ENCODE measurements at places on chromosomes 11 and 22.
A peak's percentile ranks its signal among the peaks of the same experiment; 100 is the strongest.

GRCh38 chr22:30266445-30267381 is at the start of gene OSM:
TSS of gene OSM (minus strand) at chr22:30266851. CDS start at chr22:30266799, 52 bp downstream.
- no peak for DNase-seq

DNA sequence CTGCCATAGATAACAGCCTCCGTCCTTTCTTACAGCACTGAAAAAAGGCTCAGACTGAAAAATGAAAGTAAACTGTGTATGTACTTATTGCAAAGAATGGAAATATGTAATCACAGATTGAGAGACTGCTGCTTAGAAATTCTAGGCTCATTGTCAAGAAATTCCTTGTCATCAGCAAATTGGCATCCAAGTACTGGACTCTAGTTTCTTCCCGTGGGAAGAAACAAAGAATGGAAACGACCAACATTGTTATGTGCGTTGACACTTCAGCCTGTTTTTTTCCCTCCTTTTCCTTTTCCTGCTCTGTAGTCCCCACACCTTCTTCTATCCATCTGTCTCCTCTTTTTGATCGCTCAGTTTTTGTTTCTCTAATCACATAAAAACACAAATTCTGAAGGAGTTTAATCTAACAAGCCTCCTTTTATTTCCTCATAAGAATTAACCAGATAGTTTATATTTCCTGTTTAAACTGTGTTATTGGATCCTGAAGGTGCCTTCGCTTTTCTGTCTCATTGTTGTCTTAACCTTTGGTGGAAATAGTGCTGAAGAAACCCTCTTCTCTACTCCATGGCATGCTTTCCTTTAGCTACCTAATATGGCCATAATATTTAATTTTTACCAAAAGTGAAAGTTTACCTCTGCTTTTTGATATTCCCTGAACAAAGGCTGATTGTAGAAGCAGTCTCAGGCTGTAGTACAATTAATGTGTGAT is 20.0 kb upstream of the CASP12 start:
- no peak for DNase-seq

GRCh38 chr11:117219001-117219400 is 12.9 kb downstream of the PCSK7 start:
- no peak for DNase-seq

GRCh38 chr22:44496305-44496704 is 1.7 kb downstream of the RTL6 start:
- no peak for DNase-seq

DNA sequence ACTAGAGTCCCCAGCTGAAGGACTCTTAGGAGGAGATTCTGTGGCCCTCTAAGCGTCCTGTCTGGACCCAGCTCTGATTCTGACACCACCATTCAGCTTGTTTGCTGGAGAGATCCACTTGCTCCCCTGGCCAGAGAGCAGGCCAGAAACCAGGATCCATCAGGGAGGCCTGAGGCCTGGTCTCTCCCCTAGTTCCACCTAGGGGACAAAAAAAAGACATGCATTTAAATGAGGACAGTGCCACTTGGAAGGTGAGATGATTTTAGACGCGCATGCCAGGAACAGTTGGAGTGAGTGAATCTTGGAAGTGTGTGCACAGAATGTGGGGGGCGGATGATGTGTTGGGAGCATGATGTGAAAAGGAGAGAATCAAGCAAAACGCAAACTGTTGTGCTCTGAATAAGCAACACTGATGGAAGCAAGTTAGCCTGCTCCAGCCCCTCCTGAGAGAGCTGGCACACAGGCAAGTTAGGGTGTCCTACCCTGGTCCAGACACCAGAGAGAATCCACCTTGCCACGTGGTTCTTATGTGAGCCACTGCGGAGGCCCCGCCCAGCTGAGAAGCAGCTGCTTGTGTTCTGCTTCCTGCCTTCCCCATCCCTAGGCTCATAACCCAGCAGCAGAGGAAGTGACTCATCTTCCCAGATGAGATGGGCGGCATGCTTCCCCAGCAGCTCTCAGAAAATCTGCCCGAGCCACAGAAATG is 8.0 kb upstream of the SLCO2B1 start:
- peak; percentile 59 for DNase-seq

GRCh38 chr11:57761301-57762234 is at the start of gene CTNND1:
TSS of gene CTNND1 (plus strand) at chr11:57761802. CDS start at chr11:57791479, 29,677 bp downstream.
- DNase-seq: peak; percentile 98

DNA sequence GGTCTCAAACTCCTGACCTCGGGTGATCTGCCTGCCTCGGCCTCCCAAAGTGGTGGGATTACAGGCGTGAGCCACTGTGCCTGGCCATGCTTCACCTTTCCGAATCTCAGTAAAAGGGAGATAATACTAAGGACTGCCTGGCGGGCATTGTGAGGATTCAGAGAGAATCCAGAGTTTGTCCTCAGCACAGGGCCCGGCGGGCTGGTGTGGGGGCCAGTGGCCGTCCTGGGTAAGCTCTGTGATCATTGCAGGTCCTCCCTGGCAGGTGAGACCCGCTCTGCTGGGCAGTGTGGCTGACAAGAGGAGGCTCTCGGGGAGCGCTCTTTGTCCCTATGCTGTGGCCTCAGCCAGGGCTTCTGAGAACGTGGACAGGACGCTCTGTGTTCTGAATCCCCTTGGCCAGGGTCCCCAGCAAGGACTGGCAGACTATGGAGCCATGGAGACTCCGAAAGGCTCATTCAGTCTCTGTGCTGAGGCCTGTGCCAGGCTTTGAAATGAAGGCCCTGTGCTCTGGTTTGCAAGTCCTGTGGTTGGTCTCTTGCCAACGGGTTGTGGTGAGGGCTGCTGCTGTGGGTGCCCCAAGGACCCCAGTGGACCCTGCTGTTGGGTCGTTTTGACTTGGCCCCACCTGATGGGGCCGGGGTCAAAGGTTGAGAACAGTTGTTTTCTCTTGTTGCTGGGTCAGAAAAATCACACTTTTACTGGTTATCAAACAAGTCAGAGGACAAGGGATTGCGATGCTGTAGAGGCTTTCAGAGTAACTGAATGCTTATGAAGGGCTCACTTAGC is 2.1 kb downstream of the TPCN2 start:
- DNase-seq: no peak

GRCh38 chr22:27391092-27391770 is 410.3 kb downstream of the MN1 start:
- no peak for DNase-seq

GRCh38 chr11:70135625-70136059 is 57.5 kb downstream of the ANO1 start:
- DNase-seq: no peak

DNA sequence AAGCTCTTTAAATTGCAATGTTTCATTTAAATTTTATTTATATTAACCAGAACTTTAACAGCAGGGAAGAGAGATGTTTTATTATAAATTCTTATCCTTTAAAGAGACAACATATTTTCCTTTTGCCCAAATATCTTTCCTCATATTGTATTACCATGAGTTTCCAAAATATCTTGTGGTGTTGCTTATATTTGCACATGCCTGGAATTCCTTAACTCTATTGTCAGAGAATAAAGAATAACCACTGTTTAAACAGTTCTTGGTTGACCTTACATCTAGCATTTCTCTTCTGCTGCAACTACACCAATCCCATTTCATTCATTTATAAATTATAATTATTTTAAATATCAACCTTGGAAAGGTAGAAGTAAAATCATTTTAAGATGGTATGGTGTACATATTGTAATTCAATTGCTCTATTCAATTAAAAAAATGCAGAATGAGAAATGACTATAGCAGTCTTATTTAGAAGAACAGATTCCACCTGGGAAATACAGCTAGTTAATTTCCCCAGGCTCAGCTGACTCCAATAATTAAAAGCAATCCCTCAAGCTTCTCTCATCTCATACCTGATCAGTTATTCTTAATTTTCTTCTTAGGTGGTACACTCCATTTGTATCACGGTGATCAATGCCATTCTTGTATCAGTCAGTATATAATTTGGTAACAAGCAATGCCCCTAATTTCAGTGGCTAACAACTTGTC is 923.3 kb downstream of the KCNA4 start:
- no peak for DNase-seq

- no peak for DNase-seq
Observed at GRCh38 chr11:128613300-128613995, 26.1 kb upstream of the ETS1 start.

DNA sequence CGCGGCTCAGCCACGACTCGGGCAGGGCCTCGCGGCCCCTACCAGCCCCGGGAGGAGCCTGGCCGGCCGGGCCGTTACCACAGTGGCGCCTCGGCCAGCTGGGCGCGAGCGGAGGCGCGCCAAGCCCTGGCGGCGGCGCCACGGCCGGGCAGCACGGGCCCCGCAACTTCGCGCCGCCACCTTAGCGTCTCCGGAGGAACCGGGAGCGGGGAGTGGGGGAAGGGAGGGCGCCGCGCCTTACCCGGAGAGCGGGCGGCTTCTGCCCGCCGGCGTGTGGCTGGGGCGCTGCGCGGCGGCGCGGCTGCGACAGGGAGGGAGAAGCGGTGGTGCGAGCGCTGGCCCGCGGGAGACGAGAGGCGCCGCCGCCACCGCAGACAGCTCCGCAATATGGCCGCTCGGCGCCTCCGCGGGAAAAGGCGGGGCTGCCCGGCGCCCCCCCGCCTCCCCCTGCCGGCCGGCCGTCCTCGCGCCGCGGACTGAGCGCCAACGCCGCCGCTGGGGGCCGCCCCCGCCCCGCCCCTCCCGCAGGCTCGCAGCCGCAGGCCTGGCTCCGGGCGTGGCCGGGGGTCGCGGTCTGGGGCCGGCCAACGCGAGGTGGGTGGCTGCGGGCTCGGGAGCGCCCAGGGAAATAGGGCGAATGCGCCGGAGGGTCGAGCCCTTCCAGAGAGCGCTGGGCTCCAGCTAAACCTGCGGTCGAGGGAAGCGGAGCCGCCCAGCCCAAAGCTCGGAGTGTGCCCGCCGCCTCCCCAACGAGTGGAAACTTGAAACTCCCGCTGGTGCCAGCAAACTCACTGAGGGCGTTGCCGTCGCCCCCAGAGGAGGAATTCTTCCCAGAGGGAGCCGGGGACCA is at the start of gene RDX:
Gene RDX, minus strand, starts transcription at position 389 of the 850 bp plus-strand sequence. CDS start 16,922 bp downstream, outside the sequence.
- peak; percentile 92 for DNase-seq

DNA sequence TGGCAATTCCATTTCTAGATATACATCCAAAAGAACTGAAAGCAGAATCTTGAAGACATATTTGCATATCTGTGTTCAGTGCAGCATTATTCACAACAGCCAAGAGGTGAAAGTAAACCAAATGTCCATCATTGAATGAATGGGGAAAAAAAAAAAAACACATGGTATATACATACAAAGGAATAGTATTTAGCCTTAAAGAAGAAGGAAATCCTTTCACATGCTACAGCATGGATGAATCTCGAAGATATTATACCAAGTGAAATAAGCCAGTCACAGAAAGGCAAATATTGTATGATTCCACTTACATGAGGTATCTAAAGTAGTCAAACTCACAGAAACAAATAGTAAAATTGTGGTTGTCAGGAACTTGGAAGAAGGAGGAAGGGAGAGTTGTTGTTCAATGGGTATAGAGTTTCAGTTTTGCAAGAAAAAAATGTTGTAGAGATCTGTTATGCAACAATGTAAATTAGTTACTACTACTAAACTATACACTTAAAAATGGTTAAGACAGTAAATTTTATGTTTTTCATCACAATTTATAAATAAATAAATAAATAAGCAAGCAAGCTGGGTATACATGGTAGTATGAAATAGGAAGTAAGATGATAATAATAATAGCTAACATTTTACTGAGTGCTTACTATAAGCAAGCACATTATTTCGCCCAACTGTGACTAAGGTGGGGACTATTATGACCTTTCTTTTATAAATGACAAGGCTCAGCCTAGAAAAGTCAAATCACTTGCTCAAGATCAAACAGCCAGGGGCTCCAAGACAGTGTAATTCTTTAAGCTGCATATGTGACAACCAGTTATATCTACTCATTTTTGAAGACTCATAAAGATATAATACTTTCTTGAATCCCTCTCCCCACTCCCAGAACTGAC is 50.0 kb downstream of the FAM168A start:
- DNase-seq: no peak

DNA sequence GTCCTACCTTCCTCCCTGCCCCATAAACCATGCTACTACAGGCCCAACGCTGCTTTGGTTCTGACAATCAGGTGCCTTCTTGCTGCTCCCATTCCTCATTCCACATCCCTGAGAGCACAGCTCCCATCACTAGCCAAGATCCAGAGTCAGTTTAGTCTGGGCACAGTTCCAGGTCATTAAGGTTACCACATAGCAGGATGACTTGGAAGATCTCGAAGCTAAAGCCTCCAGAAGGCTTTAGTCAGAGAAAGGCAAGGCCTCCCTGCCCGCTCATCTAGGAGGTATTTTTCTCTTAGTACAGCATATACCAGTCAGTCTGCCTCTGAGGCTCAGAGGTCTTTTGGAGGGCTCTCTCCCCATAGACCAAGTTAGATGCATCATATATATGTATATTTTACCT is 30.3 kb downstream of the TRIM66 start:
- DNase-seq: no peak

DNA sequence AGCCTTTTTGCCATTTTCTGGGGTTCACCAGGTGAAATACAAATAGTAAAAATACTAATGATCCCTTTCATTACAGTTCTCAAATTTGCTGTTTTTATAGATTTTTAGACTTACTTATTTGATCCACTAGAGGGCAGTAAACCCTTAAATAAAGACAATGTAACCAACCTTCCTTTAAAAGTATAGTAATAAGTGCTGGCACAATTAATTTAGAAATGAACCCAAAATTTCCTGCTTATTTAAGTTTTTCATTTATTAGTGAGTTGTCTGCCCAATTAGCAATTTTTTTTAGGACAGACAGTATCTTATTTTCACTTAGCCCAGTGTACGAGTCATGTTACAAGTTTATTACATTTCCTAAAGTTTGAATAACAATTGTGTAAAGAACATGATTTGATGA is 4.7 kb downstream of the DDIAS start:
- DNase-seq: no peak

- no peak for DNase-seq
Observed at GRCh38 chr11:22922672-22923071, 62.4 kb upstream of the CCDC179 start.

DNA sequence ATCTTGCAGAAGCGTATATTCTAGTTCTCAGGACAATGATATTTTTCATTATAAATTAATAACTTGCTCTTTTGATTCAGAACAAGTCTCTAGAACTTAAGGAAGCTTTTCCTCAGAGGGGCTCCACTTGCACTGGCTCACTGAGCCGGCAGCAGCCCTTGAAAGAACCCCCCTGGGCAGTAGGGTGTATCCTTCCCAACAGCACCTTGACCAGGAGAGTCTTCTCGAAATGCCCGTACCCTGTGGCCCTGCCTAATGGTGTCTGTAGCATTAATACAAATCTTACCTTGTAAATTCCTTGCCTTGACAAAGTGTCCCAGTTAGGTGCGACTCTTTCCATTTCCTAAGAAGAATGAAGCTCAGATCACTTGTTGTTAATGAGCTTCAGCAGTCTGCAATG is 13.5 kb downstream of the PSMD13 start:
- no peak for DNase-seq

DNA sequence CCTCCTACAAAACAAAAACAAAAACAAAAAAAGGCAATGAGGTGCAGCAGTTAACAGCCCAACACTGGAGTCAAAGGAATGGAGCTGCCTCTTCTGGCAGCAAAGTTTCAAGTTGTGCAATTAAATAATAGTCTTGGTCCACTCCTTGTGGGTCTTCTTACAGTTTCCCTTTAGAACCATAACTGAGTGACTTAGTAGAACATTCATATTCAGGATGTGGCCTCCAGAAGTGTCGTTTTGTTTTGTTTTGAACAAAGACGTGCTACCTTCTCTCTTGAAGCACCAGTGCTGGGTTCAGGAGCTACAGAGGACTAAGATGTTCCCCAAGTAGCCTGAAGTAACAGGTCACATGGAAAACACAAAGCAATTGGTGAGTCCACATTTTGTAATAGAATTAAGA is 2.0 kb upstream of the JAML start:
- DNase-seq: no peak

GRCh38 chr22:38482662-38483308 is 14.9 kb downstream of the KDELR3 start:
- no peak for DNase-seq

- DNase-seq: no peak
Observed at GRCh38 chr11:29309992-29310391, 706.8 kb downstream of the KCNA4 start.
